ENCODE measurements at places on chromosomes 6 and 20.
A peak's percentile ranks its signal among the peaks of the same experiment; 100 is the strongest.

- no peak for DNase-seq
Measured at GRCh38 chr6:125829433-125829832, 38.7 kb downstream of the NCOA7 start.

DNA sequence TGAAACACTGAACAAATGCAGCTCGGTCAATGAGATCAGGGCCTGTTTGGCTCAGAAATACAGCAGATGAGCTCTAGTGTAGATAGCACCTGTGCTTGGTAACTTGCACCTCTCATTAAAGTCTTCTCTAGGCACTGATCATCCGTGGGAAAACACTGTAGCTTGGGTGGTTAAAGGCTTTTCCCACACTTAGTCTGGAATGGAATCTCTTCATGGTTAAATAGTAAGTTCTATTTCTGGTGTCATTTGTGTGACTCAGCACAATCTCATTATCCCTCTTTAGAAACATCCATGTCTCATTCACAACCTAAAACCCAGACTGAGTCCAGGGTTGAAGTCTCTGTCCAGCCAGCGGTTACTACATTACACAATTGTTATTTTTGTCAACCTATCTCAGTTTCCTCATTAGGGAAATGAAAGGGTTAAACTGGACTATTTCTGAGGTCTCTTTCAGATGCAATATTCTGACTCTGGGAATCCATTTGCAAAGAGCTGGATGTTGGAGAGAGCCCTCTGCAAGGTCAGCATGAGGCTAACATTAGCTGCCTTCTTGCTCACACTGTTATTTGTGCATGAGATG is 125.0 kb downstream of the ZDHHC14 start:
- DNase-seq: no peak

GRCh38 chr6:170093276-170093657 is 197.6 kb downstream of the DLL1 start:
- no peak for DNase-seq

DNA sequence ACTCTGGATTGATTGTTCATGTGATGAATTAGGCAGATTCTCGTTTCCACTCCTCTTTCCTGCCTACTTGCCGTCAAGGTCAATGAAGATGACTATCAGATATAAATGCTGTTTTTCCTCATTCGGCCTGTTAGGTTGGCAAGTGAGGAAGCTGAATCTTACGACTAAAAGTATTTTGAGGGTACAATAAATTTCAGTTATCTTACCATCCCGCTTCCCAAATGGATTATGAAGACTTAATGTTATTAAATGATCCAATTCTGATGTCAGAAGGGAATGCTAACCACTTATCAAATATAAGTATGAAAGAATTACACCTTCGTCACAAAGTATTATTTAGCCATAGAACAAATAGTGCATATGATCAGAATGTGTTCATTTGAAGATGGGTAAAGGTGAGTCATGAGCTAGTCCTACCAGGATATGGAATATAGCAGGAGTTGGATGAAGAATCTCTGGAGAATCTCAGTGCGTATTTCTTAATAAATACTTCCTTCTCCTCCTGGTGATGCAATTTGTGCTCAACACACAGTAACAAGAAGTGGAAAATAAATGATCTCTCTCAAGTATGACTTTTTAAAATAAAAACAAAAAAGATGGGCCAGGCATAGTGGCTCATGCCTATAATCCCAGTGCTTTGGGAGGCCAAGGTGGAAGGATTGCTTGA is 4.6 kb downstream of the GPLD1 start:
- DNase-seq: no peak

- no peak for DNase-seq
Measured at GRCh38 chr20:12798286-12798685, 210.5 kb upstream of the SPTLC3 start.

GRCh38 chr6:74656453-74656852 is 549.4 kb downstream of the COL12A1 start:
- no peak for DNase-seq

GRCh38 chr20:32116079-32116521 is 6.6 kb downstream of the TM9SF4 start:
- DNase-seq: no peak

GRCh38 chr6:158372574-158372973 is 60.3 kb downstream of the TULP4 start:
- DNase-seq: no peak

GRCh38 chr20:44326391-44327159 is 10.3 kb upstream of the R3HDML start:
- DNase-seq: no peak

GRCh38 chr20:46663531-46663930 is 12.3 kb upstream of the SLC13A3 start:
- DNase-seq: no peak

DNA sequence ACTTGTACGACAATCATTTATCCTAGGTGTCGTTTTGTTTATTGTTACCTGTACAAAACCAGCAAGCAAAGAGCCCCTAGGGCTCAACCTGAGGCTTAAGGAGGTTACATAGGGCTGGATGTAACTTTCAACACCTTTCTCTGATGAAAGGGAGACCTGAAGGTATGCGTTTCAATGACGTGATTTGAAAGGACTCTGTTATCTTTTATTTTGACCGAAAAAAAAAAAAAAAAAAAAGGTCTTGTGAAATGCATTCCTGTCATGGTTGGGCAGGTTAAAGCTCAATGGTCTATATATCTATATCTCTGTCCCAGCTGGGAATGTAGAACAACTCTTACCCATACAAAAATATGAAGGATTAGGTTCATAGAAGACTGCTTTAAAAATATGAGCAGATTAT is 78.7 kb upstream of the SASH1 start:
- DNase-seq: no peak

GRCh38 chr6:16747232-16748024 is 13.8 kb downstream of the ATXN1 start:
- DNase-seq: no peak

DNA sequence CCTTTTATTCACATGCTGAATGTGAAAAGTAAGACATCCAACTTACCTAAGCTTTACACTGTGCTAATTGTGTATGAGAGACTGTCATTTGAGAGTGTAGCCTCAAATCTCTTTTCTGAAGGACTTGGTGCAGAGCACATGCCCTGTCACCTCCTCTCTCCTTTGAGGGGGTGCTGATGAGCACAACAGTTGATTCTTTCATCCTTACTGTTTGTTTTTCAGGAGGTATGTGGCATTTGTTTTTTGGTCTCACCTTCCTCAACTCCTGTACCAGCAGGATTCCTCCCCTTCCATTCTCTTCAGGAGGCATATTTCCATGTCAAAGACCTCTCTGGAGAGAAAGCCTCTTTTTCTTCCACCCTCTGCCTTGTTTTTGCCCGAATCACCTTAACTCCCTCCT is 252.6 kb upstream of the CITED2 start:
- DNase-seq: no peak

DNA sequence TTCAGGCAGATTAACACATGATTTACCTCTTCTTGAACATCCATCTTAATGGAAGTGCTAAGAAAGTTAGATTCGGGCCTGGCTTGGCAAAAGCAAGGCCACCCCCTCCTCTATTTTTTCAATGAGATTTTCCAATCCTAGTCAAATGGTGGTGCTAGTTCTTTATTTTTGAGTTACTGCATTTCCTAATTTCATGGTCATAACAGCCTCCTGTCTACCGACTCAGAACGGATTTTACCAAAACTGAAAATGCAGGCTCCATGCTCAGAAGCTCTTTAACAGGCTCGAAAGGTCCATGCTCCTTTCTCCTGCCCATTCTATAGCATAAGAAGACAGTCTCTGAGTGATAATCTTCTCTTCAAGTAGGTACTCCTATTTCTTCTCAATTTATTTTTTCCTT is 117.2 kb upstream of the ESR1 start:
- DNase-seq: no peak

- no peak for DNase-seq
Measured at GRCh38 chr20:43387737-43388136, 70.0 kb upstream of the SRSF6 start.

DNA sequence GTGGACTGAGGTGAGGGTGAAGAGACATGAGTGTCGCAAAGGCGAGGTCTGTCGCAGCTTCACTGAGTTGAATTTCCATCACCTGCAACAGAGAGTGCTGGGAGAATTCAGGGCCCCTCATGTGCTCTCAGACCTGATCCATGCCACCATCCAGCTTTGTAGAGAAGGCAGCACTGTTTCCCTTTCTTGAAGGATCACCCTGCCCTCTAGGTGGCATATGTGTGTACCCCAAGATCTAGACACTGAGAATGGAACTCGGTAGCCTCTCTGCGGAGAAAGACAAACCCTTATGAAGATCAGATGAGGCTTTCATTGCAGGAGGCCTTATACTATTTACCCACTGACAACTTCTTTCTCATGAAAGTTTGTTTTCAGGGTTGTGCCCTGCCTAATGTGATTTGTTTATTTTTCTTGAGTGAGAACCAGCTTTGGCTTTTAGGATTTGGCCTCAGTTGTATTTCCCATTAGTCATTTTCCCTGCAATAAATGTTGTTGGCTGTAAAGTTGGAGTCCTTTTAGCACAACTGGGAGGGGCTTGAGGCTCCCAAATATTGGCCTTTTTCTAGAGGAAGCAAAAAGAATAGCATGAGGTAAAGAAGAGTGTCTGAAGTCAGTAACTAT is 811.3 kb downstream of the DHX35 start:
- no peak for DNase-seq

DNA sequence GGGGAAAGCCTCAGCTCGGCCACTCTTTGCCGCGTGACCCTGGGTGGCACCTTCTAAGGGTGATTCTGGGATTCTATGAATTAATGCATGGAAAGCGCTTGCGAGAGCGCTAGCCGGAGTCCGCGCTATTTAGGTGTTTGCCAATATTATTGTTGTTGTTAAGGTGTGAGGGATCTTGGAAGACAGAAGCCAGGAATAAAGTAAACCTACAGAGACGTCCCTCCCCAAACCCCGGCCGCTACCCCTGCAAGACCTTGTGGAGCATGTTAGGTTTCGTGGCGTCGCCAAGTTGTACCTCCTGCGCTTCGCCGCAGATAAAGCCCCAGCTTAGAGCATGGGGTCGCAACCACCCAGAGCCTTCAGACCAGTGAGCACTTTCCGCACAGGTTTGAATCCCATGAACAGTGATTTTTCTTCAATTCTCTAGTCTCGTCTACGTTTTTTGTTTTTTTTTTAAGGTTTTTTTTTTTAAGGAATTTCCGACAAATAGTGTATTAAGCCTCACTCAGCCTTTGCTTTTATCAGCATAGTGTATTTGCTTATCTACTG is 16.9 kb upstream of the ZSCAN9 start:
- no peak for DNase-seq

GRCh38 chr6:88262332-88262731 is 96.2 kb upstream of the CNR1 start:
- no peak for DNase-seq

- DNase-seq: peak; percentile 7
Measured at GRCh38 chr6:119830494-119831295, 481.1 kb upstream of the MAN1A1 start.

GRCh38 chr6:160871320-160871719 is 120.2 kb upstream of the MAP3K4 start:
- no peak for DNase-seq

- no peak for DNase-seq
Measured at GRCh38 chr6:106114492-106114891, 28.4 kb downstream of the PRDM1 start.

DNA sequence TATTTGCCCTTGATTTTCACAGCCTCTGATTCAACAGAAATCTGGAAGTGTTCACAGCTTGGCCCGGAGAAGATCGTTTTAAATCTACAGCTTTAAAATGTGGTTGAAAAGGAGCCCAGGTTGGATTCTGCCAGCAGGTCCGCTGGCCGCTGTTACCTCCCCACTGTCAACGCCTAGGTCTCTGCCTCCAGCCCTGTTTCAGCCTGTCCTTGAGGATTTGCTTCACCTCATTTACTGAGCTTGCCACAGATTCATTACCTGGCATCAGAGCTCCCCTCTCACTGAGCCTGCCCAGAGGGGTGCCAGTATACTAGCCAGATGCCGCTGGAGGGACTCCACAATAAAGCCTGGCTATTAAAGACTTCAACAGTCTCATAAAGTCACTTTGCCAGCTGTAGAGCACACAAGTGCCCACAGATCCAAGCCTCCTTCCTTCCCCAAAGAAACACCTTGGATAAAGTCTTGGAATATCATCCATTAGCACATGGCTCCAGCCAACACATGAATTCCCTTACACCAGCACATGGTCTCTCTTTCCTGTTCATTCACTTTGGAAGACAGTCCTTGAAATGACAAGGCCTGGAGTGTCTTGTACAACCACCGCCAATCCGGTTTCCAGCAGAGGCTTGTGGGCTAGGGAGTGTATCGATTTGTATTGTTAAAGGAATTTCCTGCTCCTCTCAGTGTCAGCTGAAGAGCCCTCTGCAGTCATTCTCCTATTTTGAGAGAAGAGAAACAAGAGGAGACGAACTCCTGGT is 9.5 kb upstream of the NR2E1 start:
- peak; percentile 56 for DNase-seq

GRCh38 chr6:5398530-5398929 is 137.2 kb downstream of the FARS2 start:
- DNase-seq: peak; percentile 29

GRCh38 chr20:40945754-40946450 is 82.7 kb upstream of the TOP1 start:
- peak; percentile 4 for DNase-seq

DNA sequence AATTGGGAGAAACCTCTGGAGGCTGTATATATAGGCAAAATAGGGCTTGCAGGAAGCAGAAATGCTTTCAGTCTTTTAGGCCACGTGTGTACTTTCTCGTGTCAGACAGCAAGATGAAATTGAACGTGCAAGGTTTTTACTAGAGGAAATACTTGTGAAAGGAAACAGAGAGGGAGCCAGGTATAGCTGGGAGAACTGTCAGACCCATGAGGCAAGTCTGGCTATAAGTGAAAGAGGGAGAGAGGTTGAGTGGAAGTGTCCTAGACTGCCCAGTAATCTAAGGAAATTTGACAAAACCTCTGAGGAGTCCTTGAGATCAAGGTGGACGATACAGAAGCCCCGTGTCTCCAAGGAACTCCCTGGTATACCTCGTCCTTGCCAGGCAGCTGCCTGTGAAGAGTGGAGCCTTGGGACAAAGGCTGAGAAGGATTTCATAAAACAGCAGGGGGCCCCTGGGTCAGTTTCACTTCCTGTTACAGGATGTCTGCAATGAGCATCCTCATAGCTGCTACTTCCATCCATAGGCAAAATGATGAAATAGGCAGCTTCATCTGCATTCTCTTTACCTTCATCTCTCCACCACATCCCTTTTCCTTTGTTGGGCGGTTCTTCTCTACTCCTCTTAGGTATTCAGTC is 114.4 kb upstream of the MAP3K7 start:
- peak; percentile 10 for DNase-seq

DNA sequence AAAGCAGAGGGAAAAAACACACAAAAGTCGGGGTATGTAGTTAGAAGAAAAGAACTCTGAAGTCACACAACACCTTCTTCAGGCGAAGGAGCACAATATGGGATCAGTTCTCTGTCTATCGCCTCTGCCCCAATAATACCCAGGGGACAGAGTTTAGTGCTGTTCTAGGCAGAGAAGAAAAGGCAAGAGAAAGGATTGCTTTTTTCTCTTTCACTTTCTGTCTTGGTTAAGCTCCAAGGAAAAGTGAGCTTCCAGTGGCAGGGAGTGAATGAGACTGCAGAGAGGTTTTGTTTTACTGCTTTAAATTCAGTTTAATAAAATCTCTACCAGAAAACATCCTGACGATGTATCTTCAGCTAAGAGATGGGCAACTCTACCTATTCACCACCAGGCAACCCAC is 86.6 kb upstream of the STXBP5 start:
- DNase-seq: no peak

All from NCI-H748 treated with DMSO at 0.1 percent for 48 hours (cell line).